ENCODE measurements at places on chromosomes 5 and 9. TPM values are rescaled to one million over a fixed set of nuclear protein-coding genes. Genes with fewer than 3 reads are reported as not detected.

PCDHB8 gene
- not detected for total RNA-seq

LCN9 gene
- not detected for total RNA-seq

HTR4 gene
- total RNA-seq, result not detected

DNA sequence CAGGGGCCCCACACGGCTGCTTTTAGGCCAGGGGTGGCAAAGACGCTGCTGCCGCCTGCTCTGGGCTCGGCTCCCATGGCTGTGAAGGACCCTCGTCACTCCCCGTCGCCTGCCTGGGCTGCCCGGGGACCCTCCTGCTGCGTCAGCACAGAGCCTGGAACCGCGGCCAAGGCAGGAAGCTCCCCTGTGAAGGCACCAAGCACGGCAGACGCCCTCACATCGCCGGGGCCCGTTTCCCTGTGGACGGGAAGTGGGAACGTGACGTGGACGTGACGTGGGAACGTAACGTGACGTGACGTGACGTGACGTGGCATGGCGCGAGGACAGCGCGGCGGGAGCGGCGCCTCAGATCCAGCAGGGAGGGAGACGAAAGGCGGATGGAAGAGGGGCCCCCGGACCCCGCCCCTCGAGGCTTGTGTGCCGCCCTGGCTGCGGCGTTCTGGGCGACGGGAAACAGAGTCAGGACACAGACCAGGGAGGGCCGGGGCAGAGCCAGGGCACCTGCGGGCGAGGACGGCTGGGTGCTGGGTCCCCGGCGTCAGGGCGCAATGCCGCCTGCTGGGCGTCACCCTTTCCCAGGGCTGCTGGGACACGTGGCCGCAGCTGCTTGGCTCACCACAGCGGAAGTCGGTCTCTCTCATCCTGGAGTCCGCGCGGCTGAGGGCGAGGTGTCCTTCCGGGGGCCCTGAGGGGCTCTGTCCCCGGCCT is 53.1 kb downstream of the MRPL36 start:
- no peak overlapping the region for H3K27ac ChIP-seq
- no peaks in the 10 kb centered on the region for H3K4me1 ChIP-seq

CCL28 gene
- total RNA-seq, result 13.9 TPM

RASGEF1C gene
- not detected for total RNA-seq

DNA sequence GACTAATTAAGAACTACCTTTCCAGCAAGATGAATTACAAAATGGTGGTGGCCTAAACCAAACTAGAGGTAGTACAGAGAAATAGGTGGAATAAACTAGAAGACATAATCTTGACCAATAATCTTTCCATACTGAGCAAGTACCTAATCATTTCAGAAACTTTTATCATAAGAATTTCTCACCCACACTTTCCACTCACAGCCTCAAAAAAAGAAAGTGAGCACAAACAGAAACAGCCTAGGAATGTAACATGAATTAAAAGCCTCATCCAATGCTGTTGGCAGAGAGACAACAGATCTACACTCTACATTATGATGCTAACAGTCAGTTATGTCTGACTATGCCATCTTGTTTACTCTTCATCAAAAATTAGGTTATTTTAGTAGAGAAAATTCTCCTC is 1.3 kb downstream of the RNF38 start:
- no peak overlapping the region for H3K27ac ChIP-seq
- no peak overlapping the region for H3K4me3 ChIP-seq
- H3K4me1 ChIP-seq, result peaks cover 33% of the 10 kb centered on the region

DNA sequence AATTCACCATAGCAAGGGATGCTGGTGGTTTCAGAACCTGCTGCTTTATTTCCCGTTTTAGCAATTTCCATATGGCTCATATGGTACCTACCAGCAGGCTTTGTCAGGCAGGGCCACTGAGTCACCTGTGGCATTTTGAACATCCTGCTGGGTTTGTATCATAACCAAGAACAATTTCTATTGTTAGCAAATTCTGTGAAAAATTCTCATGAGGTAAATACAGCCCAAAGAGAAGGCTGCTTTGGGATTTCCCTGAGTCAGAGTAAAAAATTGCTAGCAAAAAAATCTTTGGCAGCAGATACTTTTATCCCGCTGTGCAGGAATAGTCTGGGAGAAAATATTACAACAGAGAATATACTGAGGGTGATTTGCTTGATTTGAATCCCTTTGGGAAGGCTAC is 52.7 kb downstream of the PRR16 start:
- H3K27me3 ChIP-seq, result no peaks in the 10 kb centered on the region
- no peaks in the 10 kb centered on the region for H3K4me1 ChIP-seq
- H3K4me3 ChIP-seq, result no peak overlapping the region
- no peak overlapping the region for H3K27ac ChIP-seq

CARTPT gene
- total RNA-seq, result not detected

DNA sequence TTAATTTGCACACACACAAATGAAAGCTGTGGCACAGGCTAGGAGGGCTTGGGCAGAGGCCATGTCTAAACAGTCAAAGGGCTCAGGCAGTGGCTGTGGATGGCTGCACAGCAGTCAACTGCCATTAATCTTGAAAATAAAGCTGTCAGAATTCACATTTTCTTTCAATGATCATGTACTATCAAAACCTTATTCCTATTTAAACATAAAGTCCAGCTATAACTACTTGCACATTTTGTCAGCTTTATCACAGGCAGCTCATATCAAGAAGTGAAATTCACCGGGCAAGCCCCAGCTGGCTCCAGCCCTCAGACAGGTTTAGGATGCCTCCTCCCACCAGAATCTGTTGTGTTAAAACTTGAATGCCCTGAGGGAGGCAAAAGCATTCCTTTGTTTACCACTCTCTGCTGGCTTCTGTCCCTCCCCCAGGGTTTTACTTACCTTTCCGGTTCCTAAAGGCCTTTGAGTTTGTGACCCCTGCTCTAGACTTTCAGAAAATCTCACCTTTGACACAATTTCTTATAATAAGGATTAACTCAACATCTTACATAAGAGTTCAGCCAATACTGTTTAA is 54.9 kb upstream of the GRAMD2B start:
- H3K27me3 ChIP-seq, result no peaks in the 10 kb centered on the region
- DNase-seq, result no peak
- no peaks in the 10 kb centered on the region for H3K4me1 ChIP-seq

- H3K4me3 ChIP-seq, result no peak overlapping the region
- no peak overlapping the region for H3K27ac ChIP-seq
- H3K36me3 ChIP-seq, result no peaks in the 10 kb centered on the region
- no peak for DNase-seq
- no peaks in the 10 kb centered on the region for H3K27me3 ChIP-seq
- H3K4me1 ChIP-seq, result no peaks in the 10 kb centered on the region
Measured at GRCh38 chr5:93018461-93018860, 562.6 kb downstream of the NR2F1-AS1 start.

DNA sequence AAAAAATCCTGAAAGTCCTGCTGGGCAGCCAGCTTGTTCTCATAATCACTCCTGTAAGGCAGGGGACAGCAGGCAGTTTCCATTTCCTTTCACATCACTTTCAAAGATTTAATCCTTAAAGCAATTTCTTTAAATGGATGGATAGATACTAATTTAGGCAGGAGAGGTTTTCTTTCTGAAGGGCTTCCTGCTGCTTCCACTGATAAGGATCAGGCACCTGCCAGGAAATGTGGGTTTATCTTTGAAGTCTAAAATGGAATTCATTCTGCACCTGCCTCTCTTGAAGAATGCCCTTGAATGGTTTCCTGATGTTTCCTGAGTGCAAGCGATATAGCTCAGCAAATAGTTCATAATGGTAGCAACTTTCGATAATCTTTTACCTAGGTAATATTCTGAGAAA is 64.5 kb downstream of the STARD4 start:
- no peak for DNase-seq
- no peaks in the 10 kb centered on the region for H3K27me3 ChIP-seq
- no peaks in the 10 kb centered on the region for H3K36me3 ChIP-seq
- H3K27ac ChIP-seq, result no peak overlapping the region
- no peaks in the 10 kb centered on the region for H3K4me1 ChIP-seq

DNA sequence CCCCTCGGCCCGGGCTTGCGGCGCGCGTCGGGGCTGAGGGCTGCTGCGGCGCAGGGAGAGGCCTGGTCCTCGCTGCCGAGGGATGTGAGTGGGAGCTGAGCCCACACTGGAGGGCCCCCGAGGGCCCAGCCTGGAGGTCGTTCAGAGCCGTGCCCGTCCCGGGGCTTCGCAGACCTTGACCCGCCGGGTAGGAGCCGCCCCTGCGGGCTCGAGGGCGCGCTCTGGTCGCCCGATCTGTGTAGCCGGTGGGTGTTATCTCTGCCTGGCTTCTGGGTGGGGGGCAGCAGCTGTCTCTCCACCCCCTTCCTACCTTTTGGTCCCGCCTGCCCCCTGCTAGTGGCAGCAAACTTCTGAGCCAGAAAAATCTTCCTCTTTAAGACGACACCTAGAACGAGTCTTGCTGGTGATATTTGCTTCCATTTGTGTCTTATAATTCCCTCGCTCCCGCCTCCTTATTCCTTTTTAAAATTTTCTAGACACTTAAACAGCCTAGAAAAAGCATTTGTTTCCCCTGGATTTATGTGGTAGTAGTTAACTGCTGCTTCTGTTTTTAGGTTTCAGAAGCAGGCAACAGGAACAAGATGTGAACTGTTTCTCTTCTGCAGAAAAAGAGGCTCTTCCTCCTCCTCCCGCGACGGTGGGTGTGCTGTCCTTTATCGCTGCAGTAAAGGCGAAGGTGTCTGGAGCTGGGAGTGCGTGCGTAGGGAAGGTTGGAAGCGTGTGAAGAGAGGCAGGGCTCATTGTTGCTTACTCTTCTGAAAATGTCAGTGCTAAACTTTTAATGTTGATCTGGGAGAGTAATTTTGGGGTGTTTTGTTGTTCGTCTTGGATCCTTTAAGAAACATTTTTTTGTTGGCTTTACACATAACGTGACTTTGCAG is 554 bp downstream of the JAK2 start:
- H3K4me3 ChIP-seq, result peak overlapping the region; percentile 52
- H3K27me3 ChIP-seq, result no peaks in the 10 kb centered on the region
- H3K4me1 ChIP-seq, result peaks cover 32% of the 10 kb centered on the region
- H3K36me3 ChIP-seq, result no peaks in the 10 kb centered on the region

DNA sequence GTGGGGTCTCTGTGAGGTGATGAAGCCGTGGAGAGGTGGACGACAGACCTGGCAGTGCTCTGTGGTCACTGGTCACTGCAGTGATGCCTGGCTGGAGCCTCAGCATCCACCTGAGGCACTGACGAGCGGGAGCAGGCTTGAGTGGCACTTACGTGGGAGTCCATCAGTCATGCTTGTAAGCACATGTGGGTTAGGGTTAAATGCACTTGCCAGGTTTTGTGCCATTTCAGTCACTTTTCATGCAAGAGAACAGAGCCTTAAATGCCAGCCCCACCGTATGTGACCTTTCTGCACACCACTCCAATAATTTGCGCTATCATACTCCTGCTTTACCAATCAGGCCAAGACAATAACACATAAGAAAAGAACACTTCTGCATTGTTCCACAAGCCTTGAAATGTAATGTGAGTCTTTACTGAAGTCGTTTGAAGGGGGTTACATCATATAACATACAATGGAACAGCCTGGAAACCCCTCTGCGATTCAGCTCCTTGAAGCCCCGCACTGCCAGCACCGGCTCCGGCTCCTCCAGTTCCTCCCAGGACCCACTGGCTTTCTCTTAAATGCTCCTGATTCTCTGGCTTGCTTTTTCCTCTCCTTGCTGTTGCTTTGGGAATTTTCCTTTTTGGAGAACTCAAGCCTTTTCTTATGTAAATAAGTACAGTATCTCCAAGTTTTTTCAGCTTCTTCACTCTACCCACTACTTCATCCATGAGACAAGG is 59.4 kb upstream of the CTXN3 start:
- H3K4me1 ChIP-seq, result no peaks in the 10 kb centered on the region
- no peaks in the 10 kb centered on the region for H3K27me3 ChIP-seq
- H3K36me3 ChIP-seq, result no peaks in the 10 kb centered on the region
- no peak for DNase-seq
- no peak overlapping the region for H3K4me3 ChIP-seq
- H3K27ac ChIP-seq, result no peak overlapping the region

DNA sequence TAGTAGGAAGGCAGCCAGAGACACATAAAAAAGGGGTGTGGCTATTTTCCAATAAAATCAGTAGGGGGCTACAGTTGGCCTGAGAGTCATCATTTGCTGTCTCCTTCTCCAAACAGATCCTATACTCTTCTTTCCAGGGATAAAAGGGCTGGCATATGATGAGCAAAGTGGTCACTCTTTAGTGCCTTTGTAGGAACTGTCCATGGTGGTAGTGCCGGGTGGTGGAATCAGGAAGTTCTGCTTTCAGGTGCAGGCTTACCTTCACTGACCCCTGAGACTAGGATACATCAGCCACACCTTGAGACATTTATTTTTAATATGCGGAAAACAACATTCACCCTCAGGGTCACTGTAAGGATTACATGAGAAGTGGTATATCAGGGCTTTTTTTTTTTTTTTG is 80.8 kb downstream of the ASTN2 start:
- no peak for DNase-seq
- no peaks in the 10 kb centered on the region for H3K27me3 ChIP-seq
- H3K36me3 ChIP-seq, result no peaks in the 10 kb centered on the region
- H3K4me3 ChIP-seq, result no peak overlapping the region
- no peak overlapping the region for H3K27ac ChIP-seq

- no peak overlapping the region for H3K27ac ChIP-seq
- no peak for DNase-seq
- H3K36me3 ChIP-seq, result no peaks in the 10 kb centered on the region
- H3K4me1 ChIP-seq, result peaks cover 5% of the 10 kb centered on the region
- no peak overlapping the region for H3K4me3 ChIP-seq
Measured at GRCh38 chr5:75616371-75616881, 5.2 kb downstream of the ANKDD1B start.

CENPK gene
- total RNA-seq, result 7.2 TPM

- no peaks in the 10 kb centered on the region for H3K27me3 ChIP-seq
- no peaks in the 10 kb centered on the region for H3K36me3 ChIP-seq
Measured at GRCh38 chr9:115673599-115673998, 480.0 kb upstream of the PAPPA start.

HMCN2 gene
- not detected for total RNA-seq

DNA sequence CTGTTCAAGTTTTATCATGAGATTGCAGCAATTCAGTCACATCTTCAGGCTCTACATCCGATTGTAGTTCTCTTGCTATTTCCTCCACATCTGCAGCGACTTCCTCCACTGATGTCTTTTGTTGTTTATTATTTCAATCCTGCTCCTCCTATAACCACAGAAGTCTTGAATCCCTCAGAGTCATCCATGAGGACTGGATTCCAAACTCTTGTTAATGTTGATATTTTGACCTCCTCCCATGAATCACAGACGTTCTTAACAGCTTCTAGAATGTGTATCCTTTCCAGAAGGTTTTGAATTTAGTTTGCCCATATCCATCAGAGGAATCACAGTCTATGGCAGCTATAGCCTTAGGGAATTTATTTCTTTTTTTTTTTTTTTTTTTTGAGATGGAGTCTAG is 3.6 kb downstream of the FBXO38 start:
- no peaks in the 10 kb centered on the region for H3K27me3 ChIP-seq
- H3K4me1 ChIP-seq, result peaks cover 18% of the 10 kb centered on the region
- H3K36me3 ChIP-seq, result no peaks in the 10 kb centered on the region
- no peak overlapping the region for H3K27ac ChIP-seq
- H3K4me3 ChIP-seq, result no peak overlapping the region

Data from naive thymus-derived CD4-positive, alpha-beta T cell (primary cell).